ENCODE measurements at places on chromosomes 12 and 14. TPM values are rescaled to one million over a fixed set of nuclear protein-coding genes. Genes with fewer than 3 reads are reported as not detected.
A peak's percentile ranks its signal among the peaks of the same experiment; 100 is the strongest.

DNA sequence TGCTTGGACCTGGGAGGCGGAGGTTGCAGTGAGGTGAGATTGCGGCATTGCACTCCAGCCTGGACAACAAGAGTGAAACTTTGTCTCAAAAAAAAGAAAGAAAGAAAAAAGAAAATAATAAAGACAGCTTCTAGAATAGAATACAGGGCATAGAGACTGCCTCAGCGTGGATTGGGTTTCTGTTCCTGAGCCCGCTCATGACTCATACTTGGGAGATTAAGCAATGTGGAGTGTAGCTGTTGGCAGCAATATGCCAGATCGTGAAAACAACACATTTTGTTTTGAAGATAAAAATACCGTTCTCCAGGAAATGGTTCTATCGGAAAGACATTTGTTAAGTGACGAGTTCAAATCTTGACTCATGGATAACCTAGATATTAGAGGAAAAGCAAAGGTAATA lies 67.2 kb downstream of the GLT1D1 start:
- peak; percentile 3 for DNase-seq

TMEM119 gene
- total RNA-seq, result 1.0 TPM

GRCh38 chr14:97978341-97978740 lies 1181.2 kb downstream of the VRK1 start:
- DNase-seq, result peak; percentile 70

- DNase-seq, result peak; percentile 74
Observed at GRCh38 chr12:62250671-62251608, 9.3 kb upstream of the USP15 start.

- DNase-seq, result no peak
Observed at GRCh38 chr12:96810477-96810876, 96.6 kb upstream of the NEDD1 start.

- DNase-seq, result no peak
Observed at GRCh38 chr12:114981036-114981435, 297.1 kb upstream of the TBX3 start.

GLS2 gene
- total RNA-seq, result 6.5 TPM

GRCh38 chr14:35286003-35286600 lies 6.1 kb upstream of the PSMA6 start:
- no peak for DNase-seq

GRIN2B gene
- not detected for total RNA-seq

- DNase-seq, result peak; percentile 75
Observed at GRCh38 chr12:116133149-116133548, 144.3 kb downstream of the MED13L start.

GRCh38 chr12:131188131-131189050 lies 234.7 kb downstream of the ADGRD1 start:
- DNase-seq, result no peak

TOMM20L gene
- total RNA-seq, result not detected

CREBL2 gene
- total RNA-seq, result 20.0 TPM

- DNase-seq, result no peak
Observed at GRCh38 chr12:20696181-20696905, 1.2 kb downstream of the SLCO1C1 start.

DNA sequence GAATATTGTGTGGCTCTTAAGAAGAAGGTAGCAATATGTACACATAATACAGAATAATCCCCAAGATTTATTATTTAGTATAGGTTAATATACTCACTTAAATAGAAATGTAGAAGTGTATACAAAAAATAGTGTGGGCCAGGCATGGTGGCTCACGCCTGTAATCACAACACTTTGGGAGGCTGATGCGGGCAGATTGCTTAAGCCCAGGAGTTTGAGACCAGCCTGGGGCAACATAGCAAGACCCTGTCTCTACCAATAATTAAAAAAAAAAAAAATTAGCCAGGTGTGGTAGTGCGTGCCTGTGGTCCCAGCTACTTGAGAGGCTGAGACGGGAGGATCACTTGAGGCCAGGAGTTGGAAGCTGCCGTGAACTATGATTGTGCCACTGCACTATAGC lies 15.3 kb upstream of the HVCN1 start:
- no peak for DNase-seq

KRT2 gene
- not detected for total RNA-seq

DNA sequence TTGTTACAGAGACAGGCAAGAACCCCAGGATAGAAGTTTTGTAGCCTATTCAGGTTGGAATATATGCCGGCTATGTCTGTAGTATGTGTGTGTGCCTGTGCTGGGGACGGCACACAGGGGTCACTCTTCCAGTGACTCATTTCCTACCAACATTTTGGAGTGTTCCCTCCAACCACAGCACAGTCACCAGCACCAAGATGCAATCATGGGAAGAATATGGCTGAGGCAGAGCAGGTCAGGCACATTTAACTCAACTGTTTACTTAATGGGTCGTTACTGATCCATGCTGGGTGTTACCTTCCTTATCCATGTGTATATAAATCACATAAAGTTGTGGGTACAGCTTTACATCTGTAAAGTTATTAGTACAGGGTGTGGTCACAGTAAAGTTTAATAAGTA lies 178.3 kb downstream of the PRKD1 start:
- no peak for DNase-seq

GRCh38 chr14:105980224-105980623 lies 453.8 kb downstream of the TMEM121 start:
- DNase-seq, result no peak

DNA sequence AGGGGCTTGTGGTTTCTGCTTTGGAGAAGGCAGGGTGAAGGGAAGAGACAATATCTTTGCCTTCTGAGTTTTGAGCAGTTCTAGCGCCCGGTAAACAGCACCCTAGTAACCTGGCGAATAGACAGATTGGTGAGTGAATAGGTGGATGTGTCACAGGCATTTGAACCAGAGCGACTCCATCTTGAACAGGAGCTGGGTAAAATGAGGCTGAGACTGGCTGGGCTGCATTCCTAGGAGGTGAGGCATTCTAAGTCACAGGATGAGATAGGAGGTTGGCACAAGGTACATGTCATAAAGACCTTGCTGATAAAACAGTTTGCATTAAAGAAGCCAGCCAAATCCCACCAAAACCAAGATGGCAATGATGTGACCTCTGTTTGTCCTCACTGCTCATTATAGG lies 643.6 kb upstream of the TMEM132C start:
- no peak for DNase-seq

GRCh38 chr12:123995023-123995748 lies 22.2 kb downstream of the ZNF664 start:
- peak; percentile 95 for DNase-seq

GRCh38 chr12:20718294-20718693 lies 23.2 kb downstream of the SLCO1C1 start:
- no peak for DNase-seq

GRCh38 chr12:47276621-47277309 lies 197.0 kb upstream of the AMIGO2 start:
- DNase-seq, result peak; percentile 91

GRCh38 chr12:33706927-33707326 lies 267.3 kb upstream of the SYT10 start:
- no peak for DNase-seq

DNA sequence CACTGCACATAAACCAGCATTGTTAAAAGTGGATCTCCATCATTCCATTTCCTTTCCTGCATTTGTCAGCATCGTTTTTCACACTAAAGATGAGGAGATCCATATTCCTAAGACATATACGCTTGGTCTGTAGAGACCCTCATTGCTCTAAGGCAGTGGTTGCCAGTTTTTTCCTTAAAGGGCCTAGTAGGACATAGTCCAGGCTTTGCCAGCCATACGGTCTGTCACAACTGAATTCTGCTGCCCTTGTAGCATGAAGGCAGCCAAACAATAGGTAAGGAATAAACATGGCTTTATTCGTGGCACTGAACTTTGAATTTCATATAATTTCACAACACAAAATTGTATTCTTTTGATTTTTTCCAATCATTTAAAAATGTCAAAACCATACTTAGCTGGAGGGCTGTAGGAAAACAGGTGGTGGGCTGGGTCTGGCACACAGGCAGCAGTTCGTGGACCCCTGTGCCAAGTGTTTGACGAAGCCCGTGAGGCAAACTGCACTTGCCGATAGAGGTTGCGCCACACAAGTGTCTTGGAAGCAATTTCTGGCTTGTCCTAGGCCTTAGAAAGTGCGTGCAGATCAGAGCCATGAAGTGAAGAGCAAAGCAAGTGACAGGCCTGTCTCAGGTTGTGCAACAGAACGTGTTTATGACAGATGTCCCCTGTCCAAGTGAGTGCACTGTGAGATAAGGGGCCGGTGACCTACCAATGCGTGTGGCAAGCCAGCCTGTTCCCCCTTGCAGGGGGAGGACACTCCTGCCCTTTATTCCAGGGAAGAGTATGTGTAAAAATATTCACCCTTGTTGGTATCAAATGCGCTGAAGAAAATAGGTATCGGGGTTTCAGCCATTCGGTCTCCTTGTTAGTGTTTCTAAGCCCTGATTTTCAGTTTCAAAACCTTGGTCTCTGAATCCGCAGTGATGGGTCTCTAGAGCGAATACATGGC lies 916 bp upstream of the CHPT1 start:
- no peak for DNase-seq

Measured in mammary epithelial cell (primary cell).